ENCODE measurements at places on chromosomes 3 and 15.

- DNase-seq: no peak
These were observed 525.5 kb upstream of the MCTP2 start for GRCh38 chr15:93705753-93706455.

DNA sequence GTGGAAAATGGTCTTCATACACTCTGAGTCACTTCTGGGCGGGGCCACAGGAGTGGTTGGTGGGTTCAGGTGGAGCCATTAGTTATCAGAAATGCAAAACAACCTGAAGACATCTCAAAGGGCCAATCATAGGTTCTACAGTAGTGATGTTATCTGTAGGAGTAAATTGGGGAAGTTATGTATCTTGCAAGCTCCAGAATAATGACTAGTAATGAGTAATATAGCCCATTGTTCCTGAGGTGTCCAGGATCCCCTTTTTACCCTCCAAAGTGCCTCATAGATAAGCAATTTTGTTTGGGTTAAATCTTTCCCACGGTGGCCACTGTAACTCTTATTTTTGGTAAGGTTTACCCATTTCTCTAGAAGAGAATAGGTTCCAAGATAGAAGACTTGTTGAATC is 91.7 kb downstream of the PIK3R4 start:
- DNase-seq: no peak

GRCh38 chr15:71471347-71471746 is 339.0 kb upstream of the NR2E3 start:
- peak; percentile 73 for DNase-seq

DNA sequence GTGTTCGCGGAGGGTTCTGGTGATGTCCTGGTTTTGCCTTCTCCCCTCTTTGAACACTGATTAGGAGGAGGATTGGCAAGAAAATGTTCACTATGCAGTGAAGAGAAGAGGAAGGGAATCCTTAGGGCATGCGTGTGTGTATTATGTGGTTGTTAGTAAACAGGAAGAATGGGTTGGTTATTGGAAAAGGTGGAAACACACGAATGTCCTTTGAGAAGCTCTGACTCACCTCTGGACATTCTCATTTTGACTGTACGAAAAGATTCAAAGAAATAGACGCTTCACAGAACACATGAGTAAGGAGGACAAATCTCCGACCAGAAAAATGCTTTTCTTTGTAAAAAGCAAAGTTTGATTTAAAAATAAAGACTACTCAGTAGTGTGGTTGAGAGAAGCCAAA is 188.8 kb upstream of the PRICKLE2 start:
- no peak for DNase-seq

- no peak for DNase-seq
These were observed 59.7 kb upstream of the FILIP1L start for GRCh38 chr3:100173961-100174360.

DNA sequence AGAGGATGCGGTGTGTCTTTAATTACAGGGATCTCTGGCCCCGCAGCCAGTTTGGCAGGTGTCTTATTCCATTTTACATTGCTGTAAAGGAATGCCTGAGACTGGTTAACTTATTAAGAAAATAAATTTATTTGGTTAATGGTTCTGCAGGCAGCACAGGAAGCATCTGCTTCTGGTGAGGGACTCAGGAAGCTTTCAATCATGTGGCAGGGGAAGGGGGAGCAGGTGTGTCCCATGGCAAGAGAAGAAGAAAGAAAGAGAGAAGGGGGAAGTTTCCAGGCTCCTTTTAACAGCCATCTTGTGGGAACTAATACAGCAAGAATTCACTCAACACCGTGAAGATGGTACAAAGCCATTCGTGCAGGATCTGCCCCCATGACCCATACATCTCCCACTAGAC is 128.0 kb upstream of the CRBN start:
- DNase-seq: no peak

DNA sequence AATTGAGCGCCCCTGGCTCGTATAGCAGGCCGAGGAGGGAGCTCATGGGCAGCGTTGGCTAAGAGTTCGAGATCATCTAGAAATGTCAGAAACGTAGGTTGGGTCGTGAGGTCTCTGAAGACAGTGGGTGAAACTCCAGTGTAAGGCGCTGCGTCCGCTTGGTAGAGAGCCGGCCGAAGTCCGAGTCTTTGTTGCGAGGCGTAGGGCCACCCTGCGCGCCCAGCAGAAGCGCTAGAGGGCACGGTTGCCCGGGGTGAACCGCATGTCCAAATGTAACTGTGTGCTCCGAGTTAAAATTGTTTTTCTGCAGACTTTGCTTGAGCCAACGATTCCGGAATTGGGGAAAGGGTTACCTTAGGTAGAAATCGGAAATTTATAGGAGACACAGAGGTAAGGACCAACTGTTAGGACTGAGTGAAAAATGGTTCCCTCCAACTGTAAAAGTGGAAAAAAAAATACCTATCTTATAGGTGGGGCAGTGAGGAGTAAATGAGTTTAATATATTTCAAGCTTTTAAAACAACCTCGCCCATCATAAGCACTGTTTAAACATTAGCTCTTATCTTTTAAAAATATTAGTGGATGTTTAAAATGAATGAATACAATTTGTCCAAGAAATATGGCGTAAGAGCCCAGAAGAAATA is 993 bp upstream of the SIAH2 start:
- DNase-seq: peak; percentile 55

DNA sequence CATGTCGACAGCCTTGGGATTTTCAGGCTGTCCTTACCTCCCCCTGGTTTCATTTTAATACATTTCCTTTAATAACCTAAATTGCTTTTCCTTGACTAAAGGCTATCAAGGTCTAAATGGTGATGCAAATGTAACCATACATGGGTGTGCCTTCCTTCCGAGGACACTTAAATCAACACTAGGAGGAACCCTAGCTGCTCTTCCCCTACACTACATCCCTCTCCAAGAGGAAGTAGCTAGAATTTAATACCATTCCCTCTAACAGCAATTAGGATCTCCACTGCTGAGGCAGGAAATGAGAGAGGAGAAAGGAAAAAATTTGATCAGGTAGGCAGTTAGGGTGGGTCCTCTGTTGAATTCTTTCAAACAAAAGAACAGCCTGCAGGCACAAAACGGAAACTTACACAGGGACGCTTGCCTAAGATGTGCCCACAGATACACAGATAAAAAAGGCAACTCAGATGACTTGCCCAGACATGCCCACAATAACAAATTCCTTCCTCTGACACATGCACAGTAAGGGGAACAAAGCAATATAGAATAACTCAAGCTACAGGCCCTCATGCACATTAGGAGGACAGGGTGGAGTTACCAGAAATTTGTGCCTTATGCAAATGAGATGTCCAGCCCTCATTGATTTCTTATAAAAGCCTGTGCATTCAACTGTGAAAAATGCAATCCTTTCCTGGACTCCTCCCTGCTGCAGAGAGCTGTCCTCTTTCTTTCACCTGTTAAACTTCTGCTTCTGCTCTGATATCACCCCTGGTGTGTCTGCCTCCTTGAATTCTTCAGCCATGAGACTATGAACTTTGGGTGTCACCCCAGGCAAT is 1024.4 kb upstream of the CADM2 start:
- peak; percentile 62 for DNase-seq
